Fibroblast of mammary gland (primary cell): ENCODE measurements at places on chromosomes 16 and 17.

DNA sequence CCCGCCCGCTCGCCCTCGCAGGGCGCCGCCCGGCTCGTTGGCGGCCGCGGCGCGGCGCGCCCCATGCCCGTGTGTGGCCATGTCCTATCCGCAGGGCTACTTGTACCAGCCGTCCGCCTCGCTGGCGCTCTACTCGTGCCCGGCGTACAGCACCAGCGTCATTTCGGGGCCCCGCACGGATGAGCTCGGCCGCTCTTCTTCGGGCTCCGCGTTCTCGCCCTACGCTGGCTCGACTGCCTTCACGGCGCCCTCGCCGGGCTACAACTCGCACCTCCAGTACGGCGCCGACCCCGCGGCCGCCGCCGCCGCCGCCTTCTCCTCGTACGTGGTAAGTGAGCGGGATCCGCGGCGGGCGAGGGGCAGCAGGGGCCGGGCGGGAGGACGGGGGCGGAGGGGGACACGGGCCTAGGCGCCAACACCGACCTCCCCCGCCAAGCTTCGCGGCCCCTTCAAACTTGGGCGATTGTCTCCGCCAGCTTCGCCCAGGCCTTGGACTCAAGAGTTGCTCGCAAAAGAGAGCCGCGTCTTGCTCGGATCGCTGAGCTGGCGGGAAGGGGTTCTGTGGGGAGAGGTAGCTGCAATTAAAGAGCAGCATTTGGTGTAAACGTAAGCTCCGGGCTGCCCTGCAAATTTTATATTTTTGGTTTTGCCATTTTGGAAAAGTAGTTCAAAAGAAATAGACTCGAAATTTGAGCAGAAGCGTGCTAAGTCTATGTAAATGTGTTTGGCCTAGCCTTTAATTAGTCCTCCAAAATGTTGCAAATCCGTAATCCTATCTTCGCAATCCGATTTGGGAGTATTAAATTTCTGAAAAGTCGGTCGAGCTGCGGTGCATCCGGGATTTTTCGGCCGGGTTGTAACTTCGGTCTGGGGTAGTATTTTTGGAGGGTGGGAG, 702 bp downstream of the IRX5 start:
- peak; percentile 39 for DNase-seq

DNA sequence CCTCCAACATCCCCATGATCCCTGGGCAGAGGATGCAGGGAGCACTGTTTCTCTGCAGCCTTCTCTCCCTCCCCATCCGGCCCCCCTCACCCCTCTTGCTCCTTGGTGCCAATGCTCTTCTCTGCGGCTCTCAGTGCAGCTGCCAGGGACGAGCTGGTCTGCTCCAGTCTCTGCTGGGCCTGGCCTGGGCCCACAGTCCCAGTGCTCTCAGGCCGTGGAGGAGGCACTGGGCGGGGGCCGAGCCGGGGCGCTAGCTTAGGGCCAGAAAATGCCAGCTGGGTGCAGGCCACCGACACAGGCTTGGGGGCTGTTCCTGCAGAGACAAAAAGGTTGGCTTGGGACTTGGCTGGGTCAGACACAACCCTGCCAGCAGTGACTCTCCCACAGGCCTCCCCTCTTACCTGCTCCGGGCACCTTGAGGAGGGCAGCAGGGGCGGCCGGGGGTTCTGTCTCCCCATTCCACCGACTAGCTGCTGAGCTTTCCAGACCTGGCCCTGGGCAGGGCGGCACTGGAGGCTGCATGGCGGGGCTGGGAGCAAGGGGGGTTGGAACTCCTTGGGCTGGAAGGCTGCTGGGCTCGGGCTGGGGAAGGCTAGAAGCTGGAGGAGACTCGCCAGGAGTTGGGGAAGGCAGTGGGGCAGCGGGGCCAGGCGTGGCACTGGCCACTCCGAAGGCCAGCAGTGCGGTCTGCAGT, 13.8 kb downstream of the CASKIN2 start:
- DNase-seq: no peak

- no peak for DNase-seq
Observed at GRCh38 chr16:86500708-86501510, 9.4 kb upstream of the FOXF1 start.

- peak; percentile 92 for DNase-seq
Observed at GRCh38 chr17:4327606-4328005, 38.9 kb downstream of the UBE2G1 start.

DNA sequence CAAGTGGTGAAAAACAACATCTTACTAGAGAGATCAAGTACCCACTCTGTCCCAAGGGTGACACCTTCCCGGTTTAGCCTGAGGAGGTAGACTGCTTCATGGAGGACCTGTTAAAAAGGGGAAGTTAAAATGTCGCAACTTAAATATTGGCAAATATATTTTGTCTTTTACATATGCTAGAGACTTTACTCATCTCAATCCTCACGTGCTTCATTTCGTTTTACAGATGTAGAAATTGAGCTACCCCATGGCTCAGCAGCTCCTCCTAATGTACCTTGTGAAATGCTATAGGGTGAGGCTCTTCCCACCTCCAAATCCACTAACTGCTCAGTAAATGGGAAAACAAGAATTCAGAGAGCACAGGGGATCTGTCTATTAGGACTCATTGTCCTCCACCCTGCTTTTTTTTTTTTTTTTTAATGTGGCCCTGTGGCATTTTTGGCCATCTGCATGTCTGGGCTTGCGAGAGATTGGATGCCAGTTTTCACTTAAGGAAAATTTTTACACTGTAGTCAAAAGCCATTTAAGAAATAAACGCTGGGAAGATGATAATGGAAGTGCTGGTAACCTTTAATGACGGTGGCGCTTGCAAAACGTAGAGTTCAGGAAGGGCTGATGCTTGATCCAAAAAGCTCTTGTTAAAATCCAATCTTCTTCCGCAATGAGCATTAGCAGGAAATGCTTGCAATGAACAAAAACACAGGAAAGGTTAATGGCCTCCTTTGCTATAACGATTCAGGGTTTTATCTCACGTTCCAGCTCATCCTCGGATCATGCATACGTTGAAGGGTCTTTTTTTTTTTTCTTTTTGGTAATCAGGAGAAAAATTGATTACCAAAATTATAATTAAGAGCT, 39.8 kb downstream of the HSBP1 start:
- no peak for DNase-seq

GRCh38 chr16:73126525-73126853, 78.6 kb upstream of the ZFHX3 start:
- DNase-seq: peak; percentile 99

DNA sequence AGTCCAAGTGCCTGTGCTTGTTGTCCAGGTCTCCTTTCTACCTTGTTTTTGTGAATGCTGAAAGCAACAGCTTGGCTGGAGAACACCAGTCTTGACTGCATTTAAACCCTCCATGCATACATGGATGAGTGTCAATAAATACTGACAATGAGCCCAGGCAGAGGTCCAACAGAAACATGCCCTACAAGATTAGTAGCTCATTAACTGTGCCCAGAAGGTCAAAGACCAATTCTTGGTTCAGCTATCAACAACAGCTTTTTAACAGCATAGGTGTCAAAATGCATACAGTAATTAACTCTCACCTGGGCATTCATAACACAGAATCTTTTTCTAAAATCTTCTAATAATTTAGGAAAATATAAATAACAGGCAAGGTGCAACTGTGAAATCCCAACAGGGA, 63.2 kb downstream of the N4BP1 start:
- DNase-seq: no peak

- DNase-seq: no peak
Observed at GRCh38 chr16:67519242-67519641, 9.4 kb upstream of the RIPOR1 start.

GRCh38 chr17:5583426-5584382, 605 bp downstream of the NLRP1 start:
- DNase-seq: peak; percentile 40

DNA sequence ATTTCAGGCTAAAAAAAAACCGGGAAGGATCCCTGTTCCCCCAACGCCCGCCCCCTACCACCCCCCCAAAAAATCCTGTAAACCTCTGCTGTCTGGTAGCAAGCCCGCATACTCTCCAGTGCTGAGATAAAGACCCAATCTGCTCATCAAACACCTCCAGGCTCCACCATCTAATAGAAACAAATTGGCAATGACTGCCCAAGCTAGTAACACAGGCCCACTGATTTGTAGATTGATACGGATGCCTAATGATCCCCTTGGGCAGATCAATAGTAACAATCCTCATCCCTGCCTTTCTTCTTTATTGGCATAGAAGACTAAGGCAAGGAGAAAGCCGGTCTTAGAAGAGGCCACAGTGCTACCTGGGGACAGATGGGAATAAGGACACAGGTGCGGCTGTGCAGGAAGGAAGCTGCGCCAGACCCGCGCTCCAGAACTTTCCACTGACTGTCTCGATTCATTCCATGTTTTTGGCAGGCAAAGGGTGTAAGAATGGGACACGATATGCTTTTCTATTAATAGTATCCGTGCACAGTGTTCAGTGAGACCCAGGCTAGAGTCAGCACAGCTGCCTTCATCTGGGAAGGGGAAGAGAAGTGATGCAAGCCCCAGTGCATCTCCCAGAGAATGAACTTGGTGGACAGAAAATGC, 407.6 kb upstream of the PSMD7 start:
- DNase-seq: no peak

DNA sequence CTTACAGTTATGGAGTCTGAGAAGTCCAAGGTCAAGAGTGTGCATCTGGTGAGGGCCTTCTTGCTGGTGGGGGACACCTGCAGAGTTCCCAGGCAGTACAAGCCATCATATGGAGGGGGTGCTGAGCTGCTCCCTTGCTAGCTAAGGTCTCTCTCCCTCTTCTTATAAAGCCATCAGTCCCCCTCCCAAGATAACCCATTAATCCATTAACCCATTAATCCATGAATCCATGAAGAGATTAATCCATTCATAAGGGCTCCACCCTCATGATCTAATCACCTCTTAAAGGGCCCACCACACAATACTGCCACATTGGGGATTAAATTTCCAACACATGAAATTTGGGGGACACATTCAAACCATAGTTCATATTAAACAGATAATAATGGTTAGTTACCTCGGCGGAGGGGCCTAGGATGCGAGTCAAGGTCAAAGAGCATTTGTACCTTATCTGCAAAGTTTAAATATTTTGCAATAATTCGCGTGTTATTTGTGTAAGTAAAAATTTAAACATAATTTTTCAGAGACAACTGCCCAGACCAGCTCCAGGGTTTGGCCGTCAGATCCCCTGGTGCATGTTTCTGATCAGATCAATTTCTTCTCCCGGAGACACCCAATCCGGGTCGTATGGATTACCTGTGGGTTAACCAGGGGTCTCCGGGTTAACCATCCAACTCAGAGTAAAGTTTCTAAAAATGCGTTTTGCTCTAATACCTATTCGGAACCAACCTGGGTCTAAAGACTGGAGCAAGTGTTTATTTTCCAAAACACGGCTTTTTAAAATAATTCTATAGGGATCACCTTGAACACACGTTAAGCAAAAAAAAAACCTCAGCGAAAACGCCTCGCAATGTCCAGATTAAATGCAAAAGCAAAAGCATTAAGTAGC, 740 bp upstream of the POLR3E start:
- no peak for DNase-seq
